ENCODE measurements at places on chromosomes 5 and 9.

GRCh38 chr5:52869391-52869790 is 81.7 kb downstream of the ITGA1 start:
- no peak for DNase-seq

DNA sequence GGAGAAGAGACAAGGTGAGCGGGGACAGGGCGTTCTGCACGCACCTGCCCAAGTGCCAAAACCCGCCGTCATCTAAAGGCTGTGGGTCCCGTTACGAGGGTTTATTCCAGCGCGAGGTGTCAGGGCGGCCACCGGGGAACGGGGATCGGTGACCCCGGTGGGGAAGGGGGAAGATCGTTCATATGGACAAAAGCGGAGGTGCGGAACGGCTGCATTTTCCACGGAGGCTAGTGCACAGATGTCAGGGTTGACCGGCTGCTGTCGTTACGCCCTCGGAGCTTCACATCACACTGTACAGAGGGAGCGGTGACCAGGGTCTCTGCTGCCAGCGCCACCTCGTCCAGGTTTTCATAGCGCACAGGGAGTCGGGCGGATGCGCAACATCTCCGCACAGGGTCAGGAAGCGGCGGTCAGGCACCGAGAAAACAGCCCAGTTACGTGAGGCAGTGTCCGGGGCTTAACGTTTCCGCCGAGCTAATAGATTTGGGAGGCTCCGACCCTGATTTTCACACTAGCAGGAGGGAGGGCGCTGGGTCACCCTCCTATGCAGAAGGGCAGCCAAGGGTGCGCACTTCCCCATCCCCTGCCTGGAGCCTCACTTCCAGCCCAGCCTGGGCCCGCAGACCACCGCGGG is 13.5 kb downstream of the BTNL9 start:
- DNase-seq = no peak

- DNase-seq = no peak
These were observed 13.4 kb downstream of the AUH start for GRCh38 chr9:91348191-91348807.

- no peak for DNase-seq
These were observed 65.5 kb downstream of the CCNH start for GRCh38 chr5:87347272-87347671.

DNA sequence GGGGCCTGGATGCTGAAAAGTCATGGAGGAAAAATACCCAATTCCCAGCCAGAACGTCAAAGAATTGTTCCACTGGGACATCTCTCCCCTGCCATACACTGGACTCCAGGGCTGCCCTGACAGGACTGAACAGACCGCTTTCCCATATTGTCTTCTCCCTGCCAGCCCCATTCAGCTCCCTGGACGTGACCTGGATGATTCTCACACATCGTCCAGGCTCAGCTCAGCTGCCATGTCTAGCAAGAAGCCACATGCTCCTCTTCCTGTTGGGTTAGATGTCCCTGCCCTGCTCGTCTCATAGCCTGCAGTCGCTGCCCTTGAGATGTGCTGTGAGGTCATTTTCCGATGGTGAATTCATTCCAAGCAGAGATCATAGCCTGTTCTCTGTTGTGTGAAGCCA is 37.4 kb downstream of the FOXI1 start:
- no peak for DNase-seq

DNA sequence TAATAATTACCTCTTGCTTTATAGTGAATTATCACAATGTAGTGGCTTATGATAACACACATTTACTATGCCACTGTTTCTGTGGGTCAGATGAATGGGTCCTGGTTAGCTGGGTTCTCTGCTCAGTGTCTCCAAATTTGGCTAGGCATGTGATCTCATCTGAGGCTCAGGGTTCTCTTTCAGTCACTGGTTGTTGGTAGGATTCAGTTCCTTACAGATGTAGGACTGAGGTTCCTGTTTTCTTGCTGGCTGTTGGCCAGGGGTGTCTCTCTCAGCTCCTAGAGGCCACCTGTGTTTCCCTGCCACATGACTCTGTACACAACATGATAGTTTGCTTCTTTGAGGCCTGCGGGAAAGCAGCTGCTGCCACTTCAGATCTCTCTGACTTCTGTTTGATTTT is 7.1 kb downstream of the NFX1 start:
- no peak for DNase-seq

GRCh38 chr5:74595143-74595925 is 45.2 kb downstream of the ENC1 start:
- DNase-seq = no peak

- no peak for DNase-seq
These were observed 24.1 kb upstream of the MTAP start for GRCh38 chr9:21778304-21778703.

GRCh38 chr5:169097374-169098326 is 203.3 kb downstream of the SLIT3 start:
- no peak for DNase-seq

- no peak for DNase-seq
These were observed 7.5 kb downstream of the NREP start for GRCh38 chr5:111749303-111750026.

DNA sequence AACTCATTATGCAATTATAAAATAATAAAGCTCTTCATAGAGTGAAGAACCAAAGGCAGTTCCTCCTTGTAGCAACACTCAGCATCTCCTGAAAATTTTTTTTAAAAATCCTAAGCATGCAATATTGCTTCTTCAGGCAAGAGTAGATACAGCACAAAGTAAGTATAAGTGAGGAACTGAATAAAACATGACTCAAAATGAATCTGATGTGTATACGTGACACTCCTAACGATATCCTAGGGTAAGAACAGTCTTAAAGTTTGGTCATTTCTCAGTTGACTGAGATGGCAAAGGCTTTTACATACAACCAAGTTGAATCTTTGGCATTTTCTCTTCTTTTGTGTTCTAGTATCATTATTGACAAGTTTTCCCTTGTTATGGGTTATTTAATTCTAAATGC is 41.1 kb upstream of the AOPEP start:
- DNase-seq = no peak

GRCh38 chr5:105504-106070 is 13.6 kb downstream of the PLEKHG4B start:
- no peak for DNase-seq

DNA sequence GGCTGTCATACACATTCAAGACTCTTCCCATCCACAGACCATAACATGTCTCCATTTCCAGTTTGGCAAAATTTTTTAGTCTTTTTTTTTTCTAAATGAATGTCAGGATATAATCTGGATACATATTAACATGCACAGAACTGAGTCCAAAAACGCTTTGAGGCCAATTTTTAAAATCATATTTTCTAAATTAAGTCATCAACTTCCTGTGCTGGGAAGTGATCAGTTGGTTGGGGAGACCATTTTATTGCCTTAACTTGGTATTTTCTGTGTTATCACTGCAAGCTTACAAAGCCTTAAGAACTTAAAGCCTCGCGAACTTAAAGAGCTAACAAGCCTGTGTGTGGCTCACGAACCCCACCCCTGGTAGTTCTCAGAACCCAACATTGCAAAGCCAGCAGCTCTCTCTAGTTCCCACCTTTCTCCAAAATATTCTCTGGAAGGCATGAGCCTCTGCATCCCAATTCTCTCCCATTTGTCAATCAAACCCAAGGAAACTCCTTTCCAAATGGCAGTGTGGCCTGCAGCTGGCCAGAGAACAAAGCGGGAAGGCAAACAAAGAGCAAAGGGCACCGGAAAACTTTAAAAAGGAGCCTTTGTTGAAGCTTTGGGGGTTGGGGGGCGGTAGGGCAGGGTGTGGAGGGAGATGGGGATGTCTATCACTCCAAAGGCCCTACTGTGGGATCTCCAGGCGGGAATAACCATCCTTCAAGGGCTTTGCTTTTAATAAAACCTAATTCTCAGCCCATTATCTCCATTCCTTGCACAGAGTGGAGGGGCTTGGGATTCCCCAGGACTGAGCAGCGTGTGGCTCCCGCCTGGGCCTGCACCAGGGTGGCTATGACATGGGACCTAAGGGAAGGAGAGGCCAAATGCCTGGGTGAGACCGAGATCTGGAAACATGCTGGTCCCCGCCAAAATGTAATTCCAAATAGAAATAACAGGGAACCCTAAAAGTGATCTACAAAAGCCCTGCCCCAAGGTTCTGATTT is 65.0 kb downstream of the ROR2 start:
- no peak for DNase-seq

DNA sequence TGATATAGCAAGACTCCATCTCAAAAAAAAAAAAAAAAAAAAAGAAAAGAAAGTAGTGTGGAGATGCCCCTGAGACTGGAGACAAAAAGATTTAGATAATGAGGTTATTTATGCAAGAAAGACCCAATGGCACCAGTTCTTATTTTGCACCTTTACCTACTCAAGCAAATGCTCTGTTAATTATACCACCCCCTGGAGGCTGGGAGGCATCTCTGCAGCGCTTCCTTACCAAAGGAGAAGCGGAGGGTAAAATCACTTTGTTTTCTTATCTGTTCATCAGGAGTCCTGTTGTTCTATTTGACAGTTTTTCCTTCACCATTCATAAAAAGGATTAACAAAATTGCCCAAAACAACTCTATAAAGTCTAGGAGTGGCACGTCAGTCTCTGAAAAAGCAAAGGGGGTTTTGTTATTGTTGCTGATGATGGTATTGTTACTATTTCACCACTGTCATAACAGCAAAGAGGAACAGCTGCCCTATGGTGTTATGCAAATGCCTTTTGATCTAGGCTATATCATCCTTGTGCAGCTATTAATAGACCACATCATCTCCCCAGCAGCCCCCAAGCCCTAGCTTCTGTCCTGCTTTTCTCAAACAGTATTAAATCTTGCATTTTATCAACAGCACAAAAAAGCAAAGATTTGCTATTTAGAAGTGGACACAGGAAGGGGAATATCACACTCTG is 174.0 kb downstream of the PALM2AKAP2 start:
- no peak for DNase-seq

GRCh38 chr9:133754688-133755227 is 16.6 kb upstream of the SARDH start:
- no peak for DNase-seq

GRCh38 chr9:131028931-131029573 is 20.1 kb downstream of the LAMC3 start:
- no peak for DNase-seq

- DNase-seq = no peak
These were observed 230.0 kb upstream of the IRX1 start for GRCh38 chr5:3365501-3366215.

- no peak for DNase-seq
These were observed 10.5 kb upstream of the MRNIP start for GRCh38 chr5:179869101-179869500.

GRCh38 chr9:92637326-92637725 is 32.6 kb downstream of the IPPK start:
- DNase-seq = no peak

DNA sequence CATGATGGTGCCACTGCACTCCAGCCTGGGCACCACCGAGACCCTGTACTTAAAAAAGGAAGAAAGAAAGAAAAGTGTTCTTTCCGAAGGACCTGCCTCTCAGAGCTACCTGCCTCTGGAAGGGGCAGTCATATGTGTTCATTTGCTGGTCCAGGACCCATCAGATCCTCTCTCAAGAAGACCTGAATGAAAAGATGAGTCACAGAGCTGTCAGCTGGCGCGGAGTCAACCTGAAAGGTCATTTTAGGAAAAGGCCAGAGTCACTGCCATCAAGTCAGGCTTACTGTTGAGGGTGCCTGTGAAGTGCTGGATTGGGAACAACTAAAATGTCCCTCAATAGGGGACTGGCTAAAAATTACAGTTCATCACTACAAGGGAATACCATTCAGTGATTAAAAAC is 14.9 kb upstream of the HRH2 start:
- DNase-seq = no peak

GRCh38 chr9:72751541-72751940 is 201.3 kb downstream of the ALDH1A1 start:
- no peak for DNase-seq

DNA sequence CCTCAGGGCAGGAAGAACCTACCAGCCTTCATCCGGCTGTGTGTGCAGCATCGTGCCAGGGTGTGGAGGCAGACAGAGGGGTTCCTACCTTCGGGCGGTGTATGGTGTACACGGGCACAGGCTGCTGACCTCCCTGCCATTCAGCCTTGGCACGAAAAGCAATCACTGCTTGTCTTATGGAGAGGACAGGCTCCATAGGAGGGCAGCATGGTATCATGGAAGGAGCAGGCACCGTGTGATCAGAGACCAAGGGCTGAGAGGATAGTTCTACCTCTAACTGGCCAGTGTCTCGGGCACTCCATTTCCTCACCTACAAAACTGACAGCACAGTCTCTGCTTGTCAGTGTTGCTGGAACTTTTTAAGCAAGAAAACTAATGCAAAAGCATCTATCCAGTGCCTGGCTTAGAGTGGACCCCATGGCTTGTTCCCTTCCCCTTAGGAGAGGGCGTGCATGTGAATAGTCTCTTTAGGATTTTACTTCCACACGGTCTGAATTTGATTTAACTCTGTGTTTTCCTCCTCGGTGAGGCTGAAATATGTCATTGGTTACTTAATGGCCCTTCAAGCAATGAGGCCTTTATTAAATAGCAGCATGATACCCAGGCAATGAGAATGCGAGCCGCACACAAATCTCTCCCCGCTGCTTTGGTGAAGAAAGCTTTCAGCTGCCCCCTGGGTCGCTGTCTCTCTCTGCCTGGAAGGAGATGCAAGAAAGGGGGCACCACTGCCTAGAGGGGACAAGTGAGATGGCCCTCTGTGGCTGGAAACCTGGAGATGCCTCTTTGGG is 22.2 kb downstream of the TTLL11 start:
- DNase-seq = no peak

GRCh38 chr5:56095579-56096102 is 100.9 kb upstream of the IL6ST start:
- DNase-seq = no peak

DNA sequence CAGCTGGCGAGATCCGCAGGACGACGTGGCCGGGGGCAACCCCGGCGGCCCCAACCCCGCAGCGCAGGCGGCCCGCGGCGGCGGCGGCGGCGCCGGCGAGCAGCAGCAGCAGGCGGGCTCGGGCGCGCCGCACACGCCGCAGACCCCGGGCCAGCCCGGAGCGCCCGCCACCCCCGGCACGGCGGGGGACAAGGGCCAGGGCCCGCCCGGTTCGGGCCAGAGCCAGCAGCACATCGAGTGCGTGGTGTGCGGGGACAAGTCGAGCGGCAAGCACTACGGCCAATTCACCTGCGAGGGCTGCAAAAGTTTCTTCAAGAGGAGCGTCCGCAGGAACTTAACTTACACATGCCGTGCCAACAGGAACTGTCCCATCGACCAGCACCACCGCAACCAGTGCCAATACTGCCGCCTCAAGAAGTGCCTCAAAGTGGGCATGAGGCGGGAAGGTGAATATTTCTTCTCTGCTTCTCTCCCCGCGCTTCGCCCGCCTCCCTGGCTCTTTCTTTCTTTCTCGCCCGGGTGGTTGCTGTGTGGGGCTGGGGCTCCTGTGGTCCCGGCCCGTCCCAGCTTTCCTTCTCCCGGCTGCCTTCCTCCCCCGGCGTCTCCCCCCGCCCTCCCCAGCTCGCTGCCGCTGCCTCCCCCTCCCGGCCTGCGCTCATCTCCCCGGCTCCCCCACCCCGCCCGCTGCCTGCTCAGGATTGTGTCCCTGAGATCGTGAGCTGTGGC is 2.2 kb downstream of the NR2F1 start:
- no peak for DNase-seq

DNA sequence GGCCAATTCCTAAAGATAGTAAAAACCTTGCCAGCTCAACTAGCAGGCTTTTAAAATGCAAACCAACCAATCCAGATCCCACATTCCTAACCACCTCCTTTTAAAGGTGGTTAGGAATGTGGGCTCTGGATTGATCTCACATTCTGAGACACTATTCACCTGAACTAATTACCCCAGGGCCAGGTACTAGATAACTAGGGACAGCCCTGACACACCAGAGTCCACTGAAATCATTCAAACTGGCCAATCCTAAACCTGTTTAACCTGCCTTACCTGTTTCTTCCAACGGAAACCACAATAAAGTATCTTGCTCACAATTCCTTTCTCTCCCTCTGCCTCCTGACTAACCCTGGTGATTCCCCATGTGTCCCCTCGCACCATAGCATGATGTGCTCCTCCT is 168.3 kb upstream of the DMAC1 start:
- no peak for DNase-seq

Data from CD4-positive, alpha-beta memory T cell (primary cell).